ENCODE measurements at places on chromosomes 4 and X.

DNA sequence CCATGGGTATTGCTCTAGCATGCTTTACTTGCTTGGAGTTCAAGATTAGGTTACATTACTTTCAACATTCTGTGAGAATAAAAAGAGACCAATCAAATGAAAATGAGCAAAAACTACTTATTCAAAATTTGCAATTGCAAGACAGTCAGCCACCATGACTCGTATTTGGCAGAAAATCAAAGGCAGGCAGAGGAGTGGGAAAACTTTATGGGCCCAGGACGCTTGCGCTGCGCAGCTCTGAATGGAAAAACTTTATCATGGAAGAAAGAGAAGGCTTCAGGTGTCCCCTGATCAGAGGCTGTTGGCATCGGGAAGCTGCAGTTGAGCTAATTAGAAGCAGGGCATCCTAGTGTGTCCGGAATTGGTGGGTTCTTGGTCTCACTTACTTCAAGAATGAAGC lies 250.6 kb downstream of the USP46 start:
- DNase-seq = no peak

- DNase-seq = no peak
These were observed 374.2 kb downstream of the FBXO8 start for GRCh38 chr4:173909294-173909693.

DNA sequence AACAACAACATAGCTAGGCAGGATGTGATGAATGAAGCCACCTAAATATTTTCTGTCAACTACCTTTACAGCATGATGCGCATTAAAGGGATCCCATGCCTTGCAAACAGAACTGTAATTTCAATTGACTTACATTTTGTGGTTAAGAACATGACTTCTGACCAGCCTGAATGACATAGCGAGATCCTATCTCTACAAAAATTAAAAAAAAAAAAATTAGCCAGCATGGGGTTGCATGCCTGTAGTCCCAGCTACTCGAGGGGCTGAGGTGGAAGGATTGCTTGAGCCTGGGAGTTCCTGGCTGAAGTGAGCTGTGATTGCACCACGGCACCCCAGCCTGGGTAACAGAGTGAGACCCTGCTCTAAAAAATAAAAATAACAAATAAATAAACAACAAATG lies 680.6 kb downstream of the IQCM start:
- no peak for DNase-seq

GRCh38 chrX:119455264-119455663 lies 13.0 kb upstream of the SLC25A5 start:
- no peak for DNase-seq

GRCh38 chr4:181897935-181898334 lies 345.3 kb upstream of the TENM3 start:
- no peak for DNase-seq
